CD8-positive, alpha-beta memory T cell (primary cell): ENCODE measurements at places on chromosomes 5 and 9.

GRCh38 chr5:77993855-77994318 is 217.7 kb upstream of the TBCA start:
- no peak for DNase-seq

DNA sequence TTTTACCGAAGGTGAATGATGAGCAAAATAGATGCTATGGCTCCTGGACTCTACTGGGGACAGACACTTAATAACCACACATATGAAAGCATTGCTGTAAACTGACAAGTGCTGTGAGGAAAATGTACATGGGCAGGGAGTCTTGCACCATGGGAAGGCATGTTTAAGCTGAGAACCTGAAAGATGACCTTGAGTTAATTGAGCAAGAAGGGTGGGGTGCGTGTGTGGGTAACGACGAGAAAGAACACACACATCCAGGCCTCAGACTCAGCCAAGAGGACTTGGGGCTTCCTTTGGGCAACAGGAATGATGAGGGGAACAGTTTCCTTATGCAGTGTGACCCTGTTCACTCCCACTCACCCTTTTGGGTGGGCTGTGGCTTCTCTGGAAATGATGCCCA is 73.1 kb downstream of the HSPA4 start:
- DNase-seq = no peak

GRCh38 chr5:2241842-2242241 is 359.1 kb upstream of the IRX4 start:
- no peak for DNase-seq

DNA sequence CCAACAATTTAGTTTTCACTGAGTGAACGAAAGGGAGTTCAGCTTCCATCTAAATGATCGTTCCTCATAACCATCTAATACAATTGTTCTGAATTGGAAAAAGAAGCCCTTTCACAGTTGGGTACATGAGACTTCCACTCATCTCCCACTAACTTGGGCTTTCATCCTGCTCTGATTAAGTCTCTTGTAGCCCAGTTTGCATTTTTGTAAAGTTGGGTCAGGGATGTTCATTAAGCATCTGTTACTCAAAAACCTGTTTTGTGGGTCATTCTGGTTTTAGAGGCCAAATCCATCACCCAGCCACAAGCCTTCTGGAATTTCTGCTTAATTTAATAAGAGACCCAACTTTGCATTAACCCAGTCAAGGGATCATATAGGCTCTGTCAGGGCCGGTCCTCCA is 385.3 kb downstream of the BNC2 start:
- DNase-seq = no peak

DNA sequence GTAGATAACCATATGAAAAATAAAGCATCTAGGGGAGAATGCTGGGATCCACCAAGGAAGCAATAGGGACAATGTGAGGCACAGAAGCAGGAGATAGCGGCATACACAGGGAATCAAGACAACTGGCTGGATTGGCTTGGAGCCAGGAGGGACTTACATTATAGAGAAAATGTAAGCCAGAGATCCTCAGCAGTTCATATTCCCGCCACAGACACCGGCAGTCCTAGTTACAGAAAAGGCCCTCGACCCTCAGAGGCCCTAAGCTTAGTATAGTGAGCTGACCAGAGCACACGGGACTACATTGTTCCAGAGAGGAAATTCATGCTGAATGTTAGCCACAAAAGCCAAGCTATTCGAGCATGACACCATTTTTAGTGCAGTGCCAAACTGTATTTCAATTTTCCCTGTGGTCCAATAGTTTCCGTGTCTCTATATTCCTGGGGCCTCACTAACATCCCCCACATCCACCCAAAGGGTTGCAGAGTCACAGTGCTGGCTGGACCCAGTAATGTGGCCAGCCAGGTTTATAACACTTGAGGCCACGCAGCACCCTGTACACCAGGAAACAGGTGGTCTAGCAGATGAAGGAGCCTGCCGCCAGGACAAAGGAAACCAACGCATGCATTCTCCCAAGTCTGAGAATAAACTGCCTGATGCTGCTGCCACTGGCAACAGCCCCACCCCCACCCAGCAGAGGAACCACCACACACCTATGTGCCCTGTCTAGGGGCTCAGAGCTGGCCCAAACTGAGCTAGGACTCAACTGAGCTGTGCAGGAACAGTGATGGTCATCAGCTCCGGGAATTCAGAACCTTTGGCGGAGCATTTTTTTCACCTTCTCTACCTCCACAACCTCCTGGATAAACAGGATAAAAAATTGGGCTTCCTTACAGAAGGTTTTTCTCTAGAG is 693.2 kb upstream of the CHD1 start:
- DNase-seq = no peak

GRCh38 chr5:142846406-142846805 is 76.2 kb downstream of the ARHGAP26 start:
- DNase-seq = no peak

GRCh38 chr5:88881571-88881971 is 1.4 kb downstream of the MEF2C start:
- DNase-seq = no peak

GRCh38 chr9:114695948-114696347 is 14.0 kb upstream of the TEX48 start:
- DNase-seq = no peak

GRCh38 chr5:134129411-134130238 is 15.1 kb downstream of the TCF7 start:
- DNase-seq = no peak

- DNase-seq = no peak
Observed at GRCh38 chr9:137486545-137487453, 27.7 kb upstream of the NSMF start.

- no peak for DNase-seq
Observed at GRCh38 chr5:68242743-68243142, 27.2 kb downstream of the PIK3R1 start.

- no peak for DNase-seq
Observed at GRCh38 chr5:65535529-65535987, 27.4 kb downstream of the CENPK start.

DNA sequence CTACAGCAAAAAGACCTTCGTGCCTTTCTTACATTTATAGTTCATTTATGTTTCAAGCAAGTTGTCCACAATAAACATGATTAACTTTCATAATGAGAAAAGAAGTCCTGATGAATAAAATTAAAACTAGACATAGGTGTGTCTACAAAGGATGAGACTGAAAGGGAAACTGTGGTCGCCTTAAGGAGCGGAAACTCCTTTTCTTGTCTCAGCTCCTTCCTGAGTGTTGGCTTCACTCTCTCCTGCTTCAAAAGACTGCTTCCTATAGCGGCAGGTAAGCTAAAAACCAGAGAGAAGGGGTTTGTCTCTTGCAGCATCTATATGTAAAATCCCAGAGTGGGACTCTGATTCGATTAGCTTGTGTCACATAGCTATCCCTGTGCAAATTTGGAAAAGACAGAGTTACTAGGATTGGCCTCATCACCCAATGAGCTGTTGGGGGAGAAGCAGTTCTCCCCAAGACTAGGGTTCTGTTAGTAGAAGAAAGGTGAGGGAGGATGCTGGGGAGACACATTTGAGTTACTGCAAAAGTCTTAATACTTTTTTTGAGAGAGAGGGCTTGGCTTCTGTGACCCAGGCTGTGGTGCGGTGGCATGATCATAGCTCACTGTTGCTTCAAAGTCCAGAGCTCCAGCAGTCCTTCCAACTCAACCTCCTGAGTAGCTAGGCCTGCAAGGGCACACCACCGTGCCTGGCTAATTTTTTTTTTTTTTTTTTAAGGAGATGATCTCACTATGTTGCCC is 16.8 kb upstream of the CTSL start:
- no peak for DNase-seq
